ENCODE measurements at places on chromosomes 3 and 15. TPM values are rescaled to one million over a fixed set of nuclear protein-coding genes. Genes with fewer than 3 reads are reported as not detected.

The CCDC13 gene
- 0.28 TPM for total RNA-seq

The ROBO2 gene
- not detected for total RNA-seq

The ASB14 gene
- total RNA-seq: not detected

The FBXO40 gene
- total RNA-seq: not detected

The FRMD5 gene
- not detected for total RNA-seq

The CHRNA3 gene
- total RNA-seq: not detected

The TRPM1 gene
- total RNA-seq: not detected

The PP2D1 gene
- not detected for total RNA-seq

The AMOTL2 gene
- not detected for total RNA-seq

The ANKUB1 gene
- total RNA-seq: not detected

The OIP5 gene
- 12.8 TPM for total RNA-seq

The IRAK2 gene
- 2.7 TPM for total RNA-seq

The CASR gene
- total RNA-seq: not detected

The OCA2 gene
- total RNA-seq: not detected

The ALCAM gene
- 7.2 TPM for total RNA-seq

The COL7A1 gene
- total RNA-seq: 0.60 TPM

The MRPL46 gene
- 20.2 TPM for total RNA-seq

The CCR3 gene
- total RNA-seq: not detected

The GPR176 gene
- total RNA-seq: not detected

The SCN11A gene
- 0.03 TPM for total RNA-seq

The DUOX1 gene
- total RNA-seq: not detected

The SI gene
- total RNA-seq: not detected

The MORC1 gene
- total RNA-seq: not detected

The GPR171 gene
- 252 TPM for total RNA-seq

The GTF2A2 gene
- 85.5 TPM for total RNA-seq

The NOX5 gene
- not detected for total RNA-seq

The CRABP1 gene
- total RNA-seq: not detected

The P2RY14 gene
- total RNA-seq: 0.51 TPM

The QTRT2 gene
- total RNA-seq: 29.4 TPM

The ROPN1 gene
- total RNA-seq: not detected

The IL17RC gene
- 0.40 TPM for total RNA-seq

The GPR149 gene
- not detected for total RNA-seq

The SLC12A1 gene
- total RNA-seq: not detected

The TUSC7 gene
- not detected for total RNA-seq

The RBP2 gene
- not detected for total RNA-seq

The MFAP1 gene
- 26.1 TPM for total RNA-seq

The DAG1 gene
- total RNA-seq: 17.1 TPM

The PTPRG gene
- total RNA-seq: 0.10 TPM

The CCRL2 gene
- 5.6 TPM for total RNA-seq

The SAMD7 gene
- not detected for total RNA-seq

The WDR93 gene
- total RNA-seq: not detected

The SPTBN5 gene
- total RNA-seq: 1.9 TPM

The ZNF80 gene
- 0.12 TPM for total RNA-seq

The CYP1A2 gene
- total RNA-seq: not detected

The SLC24A5 gene
- not detected for total RNA-seq

The ACTC1 gene
- total RNA-seq: not detected

All from activated naive CD4-positive, alpha-beta T cell treated with anti-CD3 and anti-CD28 coated beads, Interleukin-2, amount 10 ng/mL, durations not matched to agents 5 hours and 36 hours (primary cell).